Tongue (tissue), 3 donors: ENCODE measurements at places on chromosomes 5 and 9.

DNA sequence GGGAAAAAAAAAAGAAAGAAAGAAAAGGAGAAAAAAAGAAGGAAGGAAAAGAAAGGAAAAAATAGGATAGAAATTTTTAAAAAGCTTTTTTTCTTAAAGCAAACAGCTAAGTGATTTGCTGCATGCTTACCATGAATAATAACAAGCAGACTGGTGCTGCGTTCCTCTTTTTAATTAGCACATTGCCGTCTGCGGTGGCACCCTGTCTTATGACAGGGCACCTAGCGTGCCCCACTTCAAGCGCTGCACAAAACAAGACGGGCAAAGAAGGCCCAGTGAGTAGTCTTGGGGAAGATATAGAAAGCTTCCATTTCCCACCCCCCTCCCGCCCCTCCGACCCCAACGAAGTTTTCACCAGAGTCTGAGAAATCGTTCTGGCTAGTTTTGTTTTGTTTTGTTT, 513.9 kb downstream of the ZNF608 start:
- no peak for DNase-seq

DNA sequence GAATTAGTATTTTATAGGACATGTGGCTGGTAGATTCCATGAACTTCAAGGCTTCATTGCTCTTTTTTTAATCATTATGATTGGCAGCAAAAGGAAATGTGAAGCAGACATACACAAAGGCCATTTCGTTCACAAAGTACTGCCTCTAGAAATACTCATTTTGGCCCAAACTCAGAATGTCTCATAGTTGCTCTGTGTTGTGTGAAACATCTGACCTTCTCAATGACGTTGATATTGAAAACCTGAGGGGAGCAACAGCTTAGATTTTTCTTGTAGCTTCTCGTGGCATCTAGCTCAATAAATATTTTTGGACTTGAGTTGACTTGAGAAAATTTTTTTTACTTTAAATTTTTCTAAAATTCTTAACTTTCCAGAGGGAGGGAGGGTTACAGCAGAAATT, 12.4 kb downstream of the KCNV2 start:
- peak; percentile 18 for DNase-seq

- no peak for DNase-seq
Measured at GRCh38 chr9:14099737-14100136, 214.2 kb downstream of the NFIB start.

DNA sequence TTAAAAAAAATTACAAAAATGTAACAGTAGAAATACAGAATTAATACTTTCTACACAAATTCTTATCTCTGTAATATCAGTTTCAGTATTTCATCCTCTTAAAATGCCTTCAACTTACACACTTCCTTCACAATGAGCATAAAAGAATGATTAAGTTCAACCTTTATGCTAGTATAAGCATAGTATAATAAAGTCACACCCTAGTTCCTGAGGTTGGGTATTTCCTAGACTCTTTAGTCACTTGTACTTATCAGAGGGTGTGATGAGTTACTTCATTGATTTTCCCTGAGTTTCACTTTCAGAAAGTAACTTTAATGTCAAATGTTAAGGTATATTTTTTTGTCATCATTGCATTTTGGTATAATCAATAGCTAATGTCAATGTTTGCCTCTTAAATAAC, 302.4 kb downstream of the PDE4D start:
- no peak for DNase-seq

DNA sequence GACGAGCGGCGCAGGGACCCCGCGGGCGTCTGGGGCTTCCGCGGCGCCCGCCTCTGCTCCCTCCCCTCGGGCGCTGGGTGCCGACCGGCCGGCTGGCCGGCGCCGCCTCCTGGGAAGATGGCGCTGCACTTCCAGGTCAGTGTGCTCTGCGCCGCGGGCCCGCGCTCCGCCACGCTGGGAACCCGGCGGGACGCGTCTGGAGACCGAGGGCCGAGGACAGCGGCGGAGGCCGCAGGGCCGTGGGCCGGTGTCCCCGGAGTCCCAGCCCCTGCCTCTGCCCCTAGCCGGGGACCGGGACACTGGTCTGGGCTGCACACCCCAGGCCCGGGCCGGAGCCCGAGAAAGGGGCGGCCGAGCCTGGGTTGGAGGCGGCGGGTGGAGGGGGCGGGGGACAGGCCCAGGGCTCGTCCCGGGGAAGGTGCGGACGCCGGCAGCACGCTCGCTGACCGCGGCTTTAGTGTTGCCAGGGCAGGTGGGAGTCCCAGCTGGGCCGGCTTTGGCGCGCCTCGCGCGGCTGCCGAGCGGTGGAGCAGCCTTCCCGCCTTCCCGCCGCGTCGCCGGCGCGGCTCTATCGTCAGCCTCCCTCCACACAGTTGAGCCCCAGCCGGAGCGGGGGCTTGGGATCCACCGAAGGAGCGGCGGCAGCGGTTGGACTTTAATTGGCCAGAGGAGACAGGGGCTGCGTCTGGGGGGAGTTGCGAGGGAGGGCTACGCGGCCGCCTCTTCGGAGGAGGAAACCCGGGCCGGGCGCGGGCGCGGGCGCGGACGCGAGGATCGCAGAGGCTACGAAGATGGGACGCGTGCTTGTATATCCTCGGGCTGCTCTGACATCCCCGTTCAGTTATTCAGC, at the start of gene RANBP17:
Gene RANBP17 (plus strand): TSS at position 102 of the 850 bp plus-strand sequence.
- DNase-seq: peak; percentile 80

DNA sequence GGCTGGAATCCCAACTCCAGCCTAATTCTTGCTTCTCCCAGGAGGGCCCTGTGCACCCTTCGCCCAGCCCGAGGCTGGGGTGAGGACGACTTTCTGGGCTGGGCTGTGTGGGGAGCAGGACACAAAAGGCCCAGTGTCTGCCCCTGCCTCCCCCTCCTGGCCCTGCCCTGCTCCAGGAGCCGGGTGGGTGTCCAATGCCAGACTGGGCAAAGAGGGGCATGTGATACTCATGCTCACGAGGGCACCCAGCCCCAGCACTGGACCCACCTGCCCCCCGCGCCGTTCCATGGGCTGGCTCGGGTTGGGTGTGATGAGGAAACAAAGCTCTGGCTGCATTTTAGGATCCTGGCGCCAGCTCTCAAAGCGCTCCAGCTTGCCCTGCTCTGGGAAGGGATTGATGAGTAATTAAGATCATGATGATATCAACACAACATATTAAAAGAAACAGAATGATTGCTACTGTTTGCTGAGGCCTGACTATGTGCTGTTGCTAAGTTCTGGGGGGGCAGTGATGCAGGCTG, 30.7 kb downstream of the LHX2 start:
- no peak for DNase-seq

GRCh38 chr5:149237662-149238061, 34.0 kb upstream of the AFAP1L1 start:
- DNase-seq: no peak

- peak; percentile 51 for DNase-seq
Measured at GRCh38 chr5:141040093-141040770, 10.9 kb upstream of the PCDHB1 start.

GRCh38 chr9:113656771-113657670, 193.5 kb downstream of the RGS3 start:
- DNase-seq: peak; percentile 70

GRCh38 chr9:88005240-88005639, 30.9 kb upstream of the CDK20 start:
- peak; percentile 8 for DNase-seq

GRCh38 chr5:169763376-169764017, 126.4 kb downstream of the DOCK2 start:
- DNase-seq: peak; percentile 36

- DNase-seq: no peak
Measured at GRCh38 chr5:9125852-9126251, 420.0 kb downstream of the SEMA5A start.

DNA sequence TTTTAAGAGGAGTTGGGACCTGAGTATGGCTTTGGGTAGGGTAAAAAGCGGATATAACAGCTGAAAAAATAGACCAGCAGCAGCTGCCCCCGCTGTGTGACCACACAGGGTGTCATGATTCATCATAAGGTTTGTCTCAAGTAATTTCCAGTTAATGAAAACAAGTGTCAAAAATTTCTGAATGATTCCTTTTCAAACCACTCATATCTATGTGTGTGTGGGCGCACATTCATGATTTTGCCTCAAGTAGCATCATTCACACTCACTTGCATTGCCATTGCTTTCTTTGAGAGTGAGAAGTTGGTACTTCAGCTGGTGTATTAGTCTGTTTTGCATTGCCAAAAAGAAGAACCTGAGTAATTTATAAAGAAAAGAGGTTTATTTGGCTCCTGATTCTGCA, 12.1 kb upstream of the TNFAIP8 start:
- DNase-seq: no peak

DNA sequence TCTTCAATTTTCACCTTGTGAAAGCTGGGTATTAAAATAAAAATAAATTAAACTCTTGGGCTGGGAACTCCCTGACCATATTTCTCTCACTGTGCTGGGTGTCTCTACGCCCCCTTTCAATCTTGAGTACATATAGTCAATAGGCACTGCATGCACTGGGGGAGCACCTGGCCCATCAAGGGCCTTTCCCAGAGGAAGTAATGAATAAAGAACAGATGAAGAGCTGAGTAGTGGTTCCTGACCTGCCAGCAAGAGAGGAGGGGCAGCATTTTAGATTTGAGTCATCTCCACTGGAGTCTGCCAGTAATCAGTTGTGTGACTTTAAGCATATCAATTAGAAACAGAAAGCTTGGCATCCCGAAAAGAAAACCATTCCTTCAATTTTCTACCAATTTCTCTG, 6.2 kb downstream of the MAPKAP1 start:
- DNase-seq: no peak

DNA sequence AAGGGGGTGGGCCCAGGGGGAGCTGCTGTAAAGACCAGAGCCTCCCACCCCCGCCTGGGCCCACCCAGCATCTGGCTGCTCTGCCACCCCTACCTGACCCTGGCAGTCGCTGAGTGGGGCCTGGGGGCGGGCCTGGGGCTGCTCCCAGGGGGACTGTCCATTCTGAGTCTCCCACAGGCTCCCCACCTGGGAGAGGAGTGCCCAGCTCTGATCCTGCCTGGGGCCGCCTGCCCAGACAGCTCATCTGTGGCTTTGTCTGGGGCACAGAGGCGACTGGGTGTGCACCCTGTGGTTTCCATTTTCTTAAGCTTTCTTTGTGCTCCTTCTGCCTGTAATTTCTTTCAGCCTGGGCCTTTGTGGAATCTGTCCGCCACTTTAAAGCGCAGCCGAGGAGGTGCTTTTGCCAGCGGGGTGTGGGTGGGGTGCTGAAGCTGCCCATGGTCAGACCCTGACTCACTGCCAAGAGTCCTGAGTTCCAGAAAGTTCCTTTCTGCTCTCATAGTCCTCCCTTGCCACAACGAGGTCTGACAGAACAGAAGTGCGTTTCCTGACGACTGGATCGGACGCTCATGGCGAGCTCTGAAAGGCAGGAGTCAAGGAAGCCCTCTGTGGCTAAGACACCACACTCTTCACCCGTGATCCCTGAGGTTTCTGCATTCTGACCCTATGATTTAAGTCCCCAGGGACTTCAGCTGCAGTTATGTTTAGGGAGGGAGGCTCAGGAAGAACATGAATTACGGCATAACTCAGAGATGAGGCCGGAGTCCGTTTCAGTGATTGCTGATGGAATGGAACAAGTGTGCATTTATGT, 225.0 kb downstream of the FANCC start:
- DNase-seq: no peak

DNA sequence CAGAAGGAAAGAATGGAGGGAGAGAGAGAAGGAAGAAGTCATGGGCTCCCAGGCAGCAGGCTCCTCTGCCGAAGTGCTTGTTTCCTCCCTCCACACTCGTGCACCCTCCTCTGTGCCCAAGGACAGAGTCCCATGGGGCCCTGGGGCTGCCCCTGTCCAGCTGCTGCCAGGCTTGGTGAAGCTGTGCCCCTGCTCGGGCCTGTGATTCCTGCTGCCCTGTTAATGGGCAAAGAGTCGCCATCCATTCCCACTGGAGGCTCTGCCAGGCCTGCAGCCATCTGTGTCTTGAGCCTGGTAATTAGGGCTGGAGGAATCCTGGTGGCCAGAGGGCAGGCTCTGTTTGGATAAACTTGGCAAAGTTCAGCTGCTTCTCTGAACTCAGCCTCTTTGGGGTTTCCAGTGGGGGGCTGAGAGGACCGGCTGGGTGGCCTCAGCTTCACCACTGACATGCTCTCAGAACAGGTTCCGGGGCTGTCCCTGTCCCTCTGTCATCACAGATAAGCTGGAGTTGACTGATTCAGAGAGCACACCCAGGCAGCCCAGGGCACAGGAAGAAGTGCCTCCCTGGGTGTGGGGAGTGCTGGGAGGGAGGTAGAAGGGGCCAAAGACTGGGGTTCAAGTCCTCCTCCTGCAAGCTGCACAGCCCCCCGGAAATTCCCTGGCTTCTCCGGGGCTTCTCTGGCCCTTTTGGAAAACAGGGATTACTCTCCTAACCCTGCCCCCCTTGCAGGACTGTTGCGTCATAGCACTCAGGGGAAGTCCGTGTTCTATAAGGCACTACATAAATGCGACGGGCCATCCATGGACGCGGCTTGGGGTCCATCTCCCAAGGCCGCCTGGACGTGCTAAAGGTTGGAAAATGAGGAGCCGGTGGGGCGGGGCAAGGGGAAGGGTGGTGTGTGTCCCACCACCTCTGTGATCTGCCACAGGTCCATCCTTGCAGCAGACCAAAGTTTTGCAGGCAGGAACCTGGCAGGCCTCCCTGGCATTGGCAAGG, 154.8 kb downstream of the PAX5 start:
- no peak for DNase-seq

DNA sequence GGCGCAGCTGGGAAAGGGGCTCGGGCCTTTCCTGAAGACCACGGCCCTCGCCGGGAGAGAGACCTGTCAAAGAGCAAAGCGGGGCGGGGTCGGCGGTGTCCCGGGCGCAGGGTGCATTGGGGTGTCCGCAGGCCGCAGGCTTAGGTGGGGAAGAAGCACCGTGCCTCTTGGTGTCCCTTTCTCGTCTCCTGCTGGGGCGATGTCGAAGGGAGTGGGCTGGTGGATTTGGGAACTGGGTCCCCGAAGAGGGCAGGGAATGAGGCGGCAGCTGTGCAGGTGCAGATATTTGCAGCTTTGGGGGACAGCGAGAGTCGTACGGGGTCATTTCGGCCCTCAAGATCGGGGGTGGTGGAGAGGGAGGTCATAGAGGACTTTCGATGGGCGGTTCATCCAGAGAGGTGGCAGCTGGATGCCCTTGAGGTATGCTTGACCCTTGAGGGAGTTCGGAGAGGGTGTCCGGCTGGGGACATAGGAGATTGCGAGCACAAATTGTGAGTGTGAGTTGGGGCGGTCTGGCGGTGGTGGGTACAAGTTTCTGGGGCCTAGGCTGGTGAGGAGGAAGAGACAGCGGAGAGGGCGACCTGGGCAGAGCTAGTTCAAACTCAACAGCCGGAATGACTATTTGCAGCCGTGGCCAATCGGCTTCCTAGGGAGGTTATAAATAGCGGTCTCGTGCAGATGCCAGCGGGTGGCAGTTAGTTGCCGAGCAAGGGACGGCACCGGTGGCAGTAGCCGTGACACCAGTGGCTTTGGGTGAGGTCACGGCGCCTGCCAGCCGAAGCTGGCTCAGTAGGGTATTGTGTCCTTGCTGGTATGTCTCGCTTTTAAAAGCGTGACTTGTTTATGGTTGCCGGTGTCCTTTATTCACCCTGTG, 601 bp downstream of the NNT start:
- peak; percentile 77 for DNase-seq

GRCh38 chr5:10653043-10653442, 89.2 kb downstream of the ANKRD33B start:
- peak; percentile 63 for DNase-seq

GRCh38 chr5:123147741-123148140, 58.7 kb downstream of the PRDM6 start:
- DNase-seq: no peak
